ENCODE measurements at places on chromosomes 16 and 17.

- DNase-seq, result peak; percentile 55
Measured at GRCh38 chr16:69329369-69330285, 761 bp downstream of the PDF start.

GRCh38 chr17:34532281-34533065 is 46.9 kb upstream of the TMEM132E start:
- no peak for DNase-seq

GRCh38 chr17:13594310-13594709 is 7.4 kb downstream of the HS3ST3A1 start:
- DNase-seq, result no peak

- peak; percentile 81 for DNase-seq
Measured at GRCh38 chr17:53924530-53925455, 102.1 kb downstream of the KIF2B start.

GRCh38 chr17:42553866-42554249 is 1.1 kb downstream of the HSD17B1 start:
- DNase-seq, result no peak

DNA sequence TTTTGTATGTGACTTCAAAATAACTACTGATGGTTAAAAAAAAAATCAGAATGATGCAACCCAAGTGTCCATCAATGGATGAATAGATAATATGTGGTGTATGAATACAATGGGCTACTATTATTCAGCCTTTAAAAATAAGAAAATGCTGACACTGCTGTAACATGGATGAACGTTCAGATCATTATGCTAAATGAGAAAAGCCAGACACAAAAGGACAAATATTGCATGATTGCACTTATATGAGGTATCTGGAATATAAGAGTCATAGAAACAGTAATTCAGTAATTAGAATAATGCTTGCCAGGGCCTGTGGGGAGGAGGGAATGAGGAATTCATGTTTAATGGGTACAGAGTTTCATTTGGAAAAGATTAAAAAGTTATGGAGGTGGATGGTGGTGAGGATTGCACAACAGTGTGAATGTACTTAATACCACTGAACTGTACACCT is 25.4 kb downstream of the TENT4B start:
- no peak for DNase-seq

Data from Caco-2 (cell line).